Sigmoid colon (tissue), 7 donors: ENCODE measurements at places on chromosomes 12 and 14. TPM values are rescaled to one million over a fixed set of nuclear protein-coding genes. Genes with fewer than 3 reads are reported as not detected.

- no peak overlapping the region for H3K4me3 ChIP-seq
- no peak overlapping the region for H3K27ac ChIP-seq
- no peaks in the 10 kb centered on the region for H3K36me3 ChIP-seq
- no peak for DNase-seq
Measured at GRCh38 chr12:118361092-118361404, 11.7 kb downstream of the TAOK3 start.

DNA sequence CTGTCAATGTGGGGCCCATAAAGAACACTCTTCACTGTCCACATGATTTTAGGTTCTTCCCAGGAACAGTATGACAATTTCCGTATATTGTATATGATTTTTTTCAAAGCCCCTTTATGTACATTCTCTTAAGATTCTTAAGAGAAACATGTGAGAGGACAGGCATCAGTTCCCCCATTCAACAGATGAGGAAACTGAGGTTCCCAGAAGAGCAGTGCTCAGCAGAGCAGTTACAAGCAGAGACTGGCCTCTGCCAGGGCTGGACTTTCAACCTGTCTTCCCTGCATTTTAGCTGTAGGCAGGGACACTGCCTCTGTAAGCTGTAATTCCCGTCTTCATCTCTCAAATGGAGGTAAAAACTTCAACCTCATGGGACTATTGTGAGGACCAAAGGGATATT is 77.7 kb downstream of the RBM19 start:
- H3K27ac ChIP-seq = no peak overlapping the region
- no peak for DNase-seq
- H3K27me3 ChIP-seq = no peaks in the 10 kb centered on the region
- no peaks in the 10 kb centered on the region for H3K36me3 ChIP-seq
- no peaks in the 10 kb centered on the region for H3K4me1 ChIP-seq
- H3K4me3 ChIP-seq = no peak overlapping the region

The GDF3 gene
- total RNA-seq = not detected

The SPX gene
- 0.71 TPM for total RNA-seq

DNA sequence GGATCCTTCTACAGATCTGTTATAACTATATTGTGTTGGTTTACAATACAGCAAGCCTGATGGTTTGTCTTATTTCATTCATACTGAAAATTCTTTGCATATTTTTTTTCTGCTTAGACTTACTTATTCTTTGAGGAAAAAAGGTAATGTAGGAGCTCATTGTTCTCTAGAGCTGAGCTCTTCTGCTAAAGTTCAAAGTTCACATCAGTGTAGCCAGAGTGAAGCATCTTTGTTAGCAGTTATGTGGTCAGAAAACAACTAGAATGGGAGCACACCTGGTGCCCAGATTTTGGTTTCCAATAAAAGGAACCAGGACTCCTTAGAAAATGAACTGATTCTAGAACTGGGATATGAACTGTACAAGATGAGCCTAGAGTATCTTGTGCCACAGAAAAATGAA is 10.3 kb downstream of the GPX2 start:
- H3K4me3 ChIP-seq = no peak overlapping the region
- no peaks in the 10 kb centered on the region for H3K27me3 ChIP-seq
- H3K27ac ChIP-seq = no peak overlapping the region
- no peak for DNase-seq
- peaks cover 5% of the 10 kb centered on the region for H3K36me3 ChIP-seq

GRCh38 chr12:92771001-92771400 is 68.2 kb downstream of the PLEKHG7 start:
- no peak for DNase-seq
- no peaks in the 10 kb centered on the region for H3K27me3 ChIP-seq
- no peak overlapping the region for H3K27ac ChIP-seq
- peaks cover 9% of the 10 kb centered on the region for H3K36me3 ChIP-seq
- no peak overlapping the region for H3K4me3 ChIP-seq
- H3K4me1 ChIP-seq = no peaks in the 10 kb centered on the region

DNA sequence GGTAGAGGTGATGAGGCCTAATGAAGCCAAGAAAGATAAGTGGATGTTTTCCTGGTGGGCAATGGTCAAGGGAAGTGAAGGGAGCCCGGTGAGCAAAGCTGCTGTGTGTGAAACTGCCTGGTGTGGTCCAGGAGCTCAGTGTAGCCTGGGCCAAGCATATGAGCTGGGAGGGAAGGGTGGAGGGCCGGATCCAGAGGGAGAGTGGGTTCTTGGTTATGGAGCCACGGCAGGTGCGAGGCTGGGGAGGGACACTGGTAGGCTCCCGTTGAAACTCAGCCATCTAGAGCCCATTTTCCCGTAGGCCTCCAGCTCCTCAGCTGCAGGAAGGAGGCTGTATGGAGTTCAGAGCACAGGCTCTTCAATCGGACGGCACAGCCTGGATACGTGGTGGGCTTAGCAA is 10.2 kb upstream of the CLMN start:
- no peaks in the 10 kb centered on the region for H3K4me1 ChIP-seq
- no peak for DNase-seq
- no peaks in the 10 kb centered on the region for H3K36me3 ChIP-seq
- no peak overlapping the region for H3K27ac ChIP-seq
- H3K27me3 ChIP-seq = no peaks in the 10 kb centered on the region

GRCh38 chr12:1761857-1762256 is 58.5 kb upstream of the LRTM2 start:
- no peak overlapping the region for H3K27ac ChIP-seq
- no peaks in the 10 kb centered on the region for H3K36me3 ChIP-seq
- H3K4me3 ChIP-seq = no peak overlapping the region
- peaks cover 53% of the 10 kb centered on the region for H3K4me1 ChIP-seq
- H3K27me3 ChIP-seq = no peaks in the 10 kb centered on the region

- H3K27ac ChIP-seq = no peak overlapping the region
- no peaks in the 10 kb centered on the region for H3K36me3 ChIP-seq
- no peak for DNase-seq
- H3K27me3 ChIP-seq = no peaks in the 10 kb centered on the region
Measured at GRCh38 chr14:23618415-23618988, 17.7 kb upstream of the DHRS2 start.

- H3K27me3 ChIP-seq = no peaks in the 10 kb centered on the region
- no peaks in the 10 kb centered on the region for H3K4me1 ChIP-seq
- no peaks in the 10 kb centered on the region for H3K36me3 ChIP-seq
- H3K27ac ChIP-seq = peak overlapping the region; percentile 23
- H3K4me3 ChIP-seq = no peak overlapping the region
- no peak for DNase-seq
Measured at GRCh38 chr12:40208707-40209446, 15.9 kb upstream of the LRRK2 start.

The C1R gene
- total RNA-seq = 472 TPM

GRCh38 chr14:36020120-36021029 is 156.1 kb downstream of the PTCSC3 start:
- no peaks in the 10 kb centered on the region for H3K36me3 ChIP-seq
- DNase-seq = no peak

- H3K27ac ChIP-seq = no peak overlapping the region
- H3K27me3 ChIP-seq = no peaks in the 10 kb centered on the region
- peak overlapping the region; percentile 31 for H3K4me3 ChIP-seq
- H3K36me3 ChIP-seq = no peaks in the 10 kb centered on the region
- H3K4me1 ChIP-seq = no peaks in the 10 kb centered on the region
Measured at GRCh38 chr12:87661786-87662377, 367.3 kb downstream of the C12orf50 start.

The OR2AP1 gene
- total RNA-seq = not detected

DNA sequence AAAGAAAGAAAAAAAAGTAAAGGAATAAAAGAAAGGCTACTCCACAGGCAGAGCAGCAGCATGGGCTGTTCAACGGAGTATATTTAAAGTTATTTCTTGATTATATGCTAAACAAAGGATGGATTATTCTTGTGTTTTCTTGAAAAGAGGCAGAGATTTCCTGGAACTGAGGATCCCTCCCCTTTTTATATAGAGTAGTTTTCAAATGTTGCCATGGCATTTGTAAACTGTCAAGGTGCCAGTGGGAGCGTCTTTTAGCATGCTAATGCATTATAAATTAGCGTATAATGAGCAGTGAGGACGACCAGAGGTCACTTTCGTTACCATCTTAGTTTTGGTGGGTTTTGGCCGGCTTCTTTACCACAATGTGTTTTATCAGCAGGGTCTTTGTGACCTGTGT is 383.0 kb downstream of the PCNX1 start:
- H3K4me3 ChIP-seq = no peak overlapping the region
- H3K4me1 ChIP-seq = no peaks in the 10 kb centered on the region
- DNase-seq = no peak
- H3K27me3 ChIP-seq = no peaks in the 10 kb centered on the region
- H3K27ac ChIP-seq = no peak overlapping the region
- H3K36me3 ChIP-seq = no peaks in the 10 kb centered on the region

DNA sequence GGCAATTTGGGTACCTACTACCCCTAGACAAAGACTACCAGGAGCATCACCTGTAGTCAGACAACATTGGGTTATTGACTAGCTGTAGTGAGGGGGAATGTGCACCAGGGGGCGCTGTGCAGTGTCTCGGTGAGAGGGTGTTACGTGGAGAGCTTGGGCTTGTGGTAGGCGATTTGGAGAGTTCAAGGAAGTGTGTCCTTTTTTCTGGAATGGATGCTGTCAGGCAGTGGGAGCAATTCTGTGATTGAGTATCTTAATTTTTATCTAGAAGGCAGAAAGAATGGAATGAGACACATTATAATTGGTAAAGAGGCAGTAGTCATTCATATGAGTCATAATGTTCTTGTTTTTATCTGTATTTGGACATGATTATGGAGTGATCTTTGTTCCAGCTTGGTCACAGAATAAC is 187.7 kb downstream of the GALC start:
- H3K36me3 ChIP-seq = no peaks in the 10 kb centered on the region
- no peaks in the 10 kb centered on the region for H3K27me3 ChIP-seq
- no peak overlapping the region for H3K4me3 ChIP-seq
- no peak overlapping the region for H3K27ac ChIP-seq

DNA sequence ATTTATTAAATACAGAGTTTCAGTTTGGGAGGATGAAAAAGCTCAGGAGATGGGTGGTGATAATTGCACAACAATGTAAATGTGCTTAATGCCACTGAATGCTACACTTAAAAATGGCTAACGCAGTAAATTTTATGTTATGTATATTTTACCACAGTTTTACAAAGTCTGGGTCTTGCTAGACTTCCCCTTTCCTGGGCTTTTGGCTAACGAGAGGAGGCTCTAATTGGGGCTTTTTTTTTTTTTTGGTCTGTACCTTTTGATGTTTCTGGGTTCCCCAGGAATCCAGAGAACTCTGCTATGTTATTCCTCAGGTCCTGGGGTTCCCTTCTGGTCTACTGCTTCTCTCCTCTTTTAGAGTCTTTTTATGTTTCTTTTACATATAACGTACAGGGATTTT is 355.5 kb downstream of the CACNA1C start:
- DNase-seq = no peak
- no peak overlapping the region for H3K4me3 ChIP-seq
- H3K27ac ChIP-seq = no peak overlapping the region
- H3K4me1 ChIP-seq = peaks cover 52% of the 10 kb centered on the region

DNA sequence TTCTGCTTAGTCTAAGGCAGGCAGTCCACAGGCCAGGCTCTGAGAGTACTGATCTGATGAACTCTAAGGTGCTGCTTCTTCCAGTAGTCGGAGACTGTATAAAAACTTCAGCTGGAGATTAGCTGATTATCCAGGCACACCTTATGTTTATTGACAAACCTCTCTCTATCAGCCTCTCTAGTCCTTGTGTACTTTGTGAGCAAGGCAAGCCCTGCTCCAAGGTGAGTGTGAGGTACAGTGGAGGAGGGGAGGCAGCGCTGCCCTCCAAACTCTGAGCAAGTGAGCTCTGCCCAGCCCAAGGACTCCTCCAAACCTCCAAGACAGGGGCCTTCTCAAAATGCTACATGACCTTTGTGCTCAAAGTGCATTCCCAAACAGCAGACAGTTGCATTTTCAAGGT is 95.9 kb upstream of the CDKN3 start:
- H3K27me3 ChIP-seq = no peaks in the 10 kb centered on the region
- no peaks in the 10 kb centered on the region for H3K4me1 ChIP-seq
- H3K36me3 ChIP-seq = no peaks in the 10 kb centered on the region
- H3K4me3 ChIP-seq = no peak overlapping the region
- H3K27ac ChIP-seq = no peak overlapping the region
